Stimulated activated CD4-positive, alpha-beta T cell treated with anti-CD3 and anti-CD28 coated beads, Interleukin-12 subunit alpha, Interleukin-12 subunit beta, amount 100 ng/mL, for 24 hours (primary cell): ENCODE measurements at places on chromosomes 12 and 14.

DNA sequence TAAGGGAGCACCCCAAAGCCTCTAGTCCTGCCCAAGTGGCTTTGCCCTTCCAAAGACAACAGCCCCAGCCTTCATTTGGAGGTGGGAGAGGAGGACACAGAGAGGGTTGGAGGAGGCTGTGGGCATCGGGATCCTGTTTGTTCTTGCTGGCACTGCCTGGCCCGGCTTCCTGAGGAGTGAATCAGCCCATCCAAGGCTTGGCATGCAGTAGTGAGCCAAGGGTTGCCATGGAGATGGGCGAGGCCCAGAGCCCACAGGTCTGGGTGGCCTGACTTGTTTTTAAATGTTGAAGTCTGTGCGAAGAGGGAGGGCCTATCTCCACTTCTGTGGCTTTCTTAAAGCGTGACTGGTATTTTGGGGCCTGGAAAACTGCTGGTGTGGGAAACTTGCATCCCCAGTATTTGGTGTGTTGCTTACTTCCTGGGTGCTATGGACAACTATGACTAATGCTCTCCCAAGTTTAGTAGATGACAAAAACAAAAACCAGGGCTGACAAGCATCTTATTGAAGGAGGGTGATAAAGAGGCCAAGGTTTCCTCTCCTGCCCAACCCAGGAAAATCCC, 15.8 kb downstream of the CD9 start:
- DNase-seq, result no peak

DNA sequence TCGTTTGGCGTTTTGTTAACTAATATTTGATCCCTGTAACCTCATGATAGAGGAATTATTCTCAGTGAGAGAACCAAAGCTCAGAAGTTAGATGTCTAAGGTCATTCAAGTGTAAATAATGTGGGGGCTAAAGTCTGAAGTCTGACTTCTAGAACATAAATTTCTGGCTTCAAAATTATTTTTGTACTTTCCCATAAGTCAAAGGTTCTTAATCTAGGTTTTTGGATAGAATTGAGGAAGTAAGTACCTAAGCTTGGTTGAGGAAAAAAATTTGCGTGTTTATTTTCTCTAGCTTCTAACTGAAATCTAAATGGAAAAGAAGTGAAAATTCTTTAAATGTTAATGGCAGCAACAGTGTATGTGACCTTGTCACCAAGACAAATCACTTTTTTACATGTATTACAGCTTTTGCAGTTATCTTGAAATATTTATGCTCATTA, 2.3 kb downstream of the LARP4 start:
- DNase-seq, result no peak

GRCh38 chr14:89167705-89168104, 249.3 kb downstream of the FOXN3 start:
- no peak for DNase-seq

DNA sequence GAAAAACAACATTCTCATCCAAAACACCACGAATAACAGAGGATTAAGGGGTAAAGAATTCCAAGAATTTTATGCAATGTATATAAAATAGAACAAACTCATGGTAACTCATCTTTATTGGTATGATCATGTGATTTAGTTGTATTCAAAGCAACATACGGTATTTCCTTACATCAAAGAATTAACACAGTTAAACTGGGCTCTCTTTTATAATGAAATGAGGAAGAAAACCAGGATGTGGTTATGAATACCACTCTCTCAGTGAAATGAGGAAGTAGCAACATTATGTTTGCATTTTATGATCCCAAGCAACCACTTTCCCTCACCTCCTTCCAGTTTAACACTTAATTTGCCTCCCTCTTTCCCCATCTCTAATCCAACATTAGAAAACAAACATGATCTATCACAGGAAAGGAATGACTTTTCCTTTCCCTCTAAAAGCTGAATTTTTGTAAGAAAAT, 22.9 kb downstream of the SPTLC2 start:
- DNase-seq, result no peak

GRCh38 chr14:74735125-74735524, 22.2 kb downstream of the FCF1 start:
- DNase-seq, result no peak

- no peak for DNase-seq
Measured at GRCh38 chr14:59342516-59343484, 122.4 kb downstream of the GPR135 start.
